ENCODE measurements at places on chromosomes 5 and 9.

- DNase-seq = no peak
Measured at GRCh38 chr5:73030531-73030930, 74.7 kb downstream of the FCHO2 start.

- no peak for DNase-seq
Measured at GRCh38 chr5:69317391-69317790, 15.2 kb downstream of the CCDC125 start.

DNA sequence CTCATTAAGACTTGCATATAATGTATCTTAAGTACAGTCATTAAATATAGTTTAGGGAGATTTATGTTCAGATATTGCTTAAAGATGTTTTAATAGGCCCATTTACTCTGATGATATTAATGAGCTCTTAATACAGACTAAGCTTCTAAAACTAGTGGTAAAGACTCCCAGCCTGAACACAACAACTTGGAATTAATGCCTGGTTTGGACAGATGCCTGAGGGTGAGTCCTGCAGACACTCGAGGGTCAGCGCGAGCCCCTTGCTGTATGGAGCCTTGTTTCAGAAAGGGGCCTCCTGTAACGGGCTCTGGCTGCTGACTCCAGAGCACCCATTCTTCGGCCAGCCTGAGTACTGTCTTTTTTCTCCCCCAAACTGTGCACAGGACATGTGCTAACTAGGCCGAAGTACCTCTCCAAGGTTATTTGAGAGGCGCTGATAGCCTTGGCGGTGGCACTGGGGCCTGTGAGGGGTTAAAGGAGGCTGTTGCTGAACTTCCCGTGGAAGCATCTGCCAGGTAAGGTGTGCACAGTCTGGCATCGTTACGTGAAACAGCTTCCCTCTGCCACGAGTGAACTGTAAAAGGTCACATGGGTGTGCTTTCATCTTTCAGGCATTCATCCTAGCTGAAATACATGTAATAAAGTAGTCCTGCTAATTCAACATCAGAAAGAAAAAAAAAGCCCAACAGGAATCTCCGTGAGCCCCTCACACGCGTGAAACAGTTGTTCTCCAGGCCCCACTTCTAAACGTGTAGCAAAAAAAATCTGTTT lies 113.4 kb downstream of the MVB12B start:
- no peak for DNase-seq

DNA sequence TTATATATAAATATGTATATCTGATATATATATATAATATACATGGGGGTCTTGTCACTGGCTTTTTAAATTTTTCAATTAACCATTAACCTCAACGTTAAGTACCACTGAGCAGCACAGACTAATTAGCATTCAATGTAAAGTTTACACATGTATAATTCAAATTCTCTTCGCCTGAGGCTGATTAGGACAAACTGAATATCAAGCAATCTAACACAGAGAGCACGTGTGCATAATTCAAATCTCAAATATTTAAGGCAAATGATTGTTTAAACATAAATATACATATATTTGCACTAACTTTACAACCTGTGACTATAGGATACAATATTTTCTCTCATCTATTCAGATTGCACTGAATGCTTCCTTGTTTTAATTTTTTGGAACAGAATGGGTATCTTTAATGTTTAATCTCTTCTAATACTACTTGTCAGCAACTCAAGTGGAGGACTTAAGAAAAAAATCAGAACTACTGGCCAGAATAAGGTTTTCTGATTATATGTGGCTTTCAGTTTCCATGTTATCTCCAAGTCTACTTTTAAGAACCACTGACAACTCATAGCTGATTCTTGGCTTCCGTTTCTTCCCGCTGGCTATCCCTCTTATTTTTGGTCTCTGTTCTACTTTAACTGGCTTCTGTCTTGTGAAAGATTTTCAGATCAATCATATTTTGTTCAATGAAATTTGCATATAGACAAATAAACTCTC lies 204.8 kb downstream of the MLLT3 start:
- no peak for DNase-seq

DNA sequence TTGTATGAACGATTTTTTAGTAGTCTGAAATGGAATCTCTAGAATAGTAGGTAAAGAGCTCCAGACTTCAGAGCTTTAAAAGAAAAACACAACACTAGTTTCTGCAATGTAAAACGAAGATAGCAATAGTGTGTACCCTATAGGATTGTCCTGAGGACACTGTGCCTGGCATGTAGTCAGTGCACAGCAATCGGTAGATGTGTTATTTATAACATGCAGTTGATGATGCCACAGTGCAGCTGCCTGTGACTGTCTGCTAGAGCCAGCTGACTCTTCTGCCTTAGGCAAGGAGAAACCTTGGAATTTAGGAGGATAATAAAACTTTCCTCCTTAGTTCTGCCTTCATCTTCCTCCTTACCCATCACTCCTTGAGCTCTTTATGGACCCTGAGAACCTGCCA lies 27.7 kb upstream of the TMOD1 start:
- no peak for DNase-seq

- DNase-seq = no peak
Measured at GRCh38 chr5:7850395-7851239, at the start of gene CFAP90. TSS of gene CFAP90 (minus strand) at chr5:7851133. CDS start at chr5:7851021, 112 bp downstream.

- DNase-seq = no peak
Measured at GRCh38 chr5:175253597-175253996, 190.4 kb downstream of the DRD1 start.

- no peak for DNase-seq
Measured at GRCh38 chr5:149782018-149782894, 52.1 kb downstream of the PPARGC1B start.

DNA sequence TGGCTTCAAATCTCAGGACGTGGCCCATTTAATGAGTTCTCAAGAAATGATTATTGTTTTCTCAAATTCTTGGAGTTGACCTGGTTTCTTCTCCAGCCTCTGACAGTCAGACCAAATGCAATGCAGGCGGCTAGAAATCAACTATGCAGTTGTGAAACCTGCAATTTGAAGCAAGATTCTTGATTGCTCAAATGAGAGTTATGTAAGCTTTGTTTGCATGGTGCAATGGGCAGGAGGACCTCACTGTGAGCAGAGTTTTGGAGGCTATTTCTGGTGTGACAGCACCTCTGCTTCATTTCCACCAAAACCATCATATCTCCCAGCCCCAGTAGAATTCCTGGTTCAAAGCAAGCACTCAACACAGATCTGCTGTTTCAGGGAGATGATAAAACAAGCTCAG lies 500.0 kb upstream of the KLF4 start:
- DNase-seq = no peak

DNA sequence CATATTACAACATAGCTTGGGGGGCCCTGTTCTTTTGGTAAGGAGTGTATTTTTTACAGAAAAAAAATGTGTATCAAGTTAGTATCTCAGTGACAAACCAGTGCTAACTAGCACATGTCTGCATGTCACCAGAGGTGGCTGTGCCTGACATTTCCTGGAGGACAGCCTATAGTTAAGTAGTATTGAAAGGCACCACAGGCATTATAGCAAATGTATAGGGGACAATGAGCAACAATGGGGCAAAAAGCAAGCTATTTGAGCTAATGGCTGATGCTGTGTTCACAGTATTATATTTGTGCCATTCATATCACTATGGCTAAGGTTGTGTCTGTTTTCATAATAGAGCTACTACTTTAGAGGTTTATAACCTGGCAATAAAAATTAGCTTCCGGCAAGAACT lies 1644.0 kb downstream of the MAT2B start:
- no peak for DNase-seq

- DNase-seq = no peak
Measured at GRCh38 chr5:54469622-54470021, 14.1 kb downstream of the HSPB3 start.

- DNase-seq = no peak
Measured at GRCh38 chr5:172458976-172459782, 4.9 kb upstream of the SH3PXD2B start.

GRCh38 chr5:122413722-122414121 lies 101.7 kb downstream of the SNCAIP start:
- no peak for DNase-seq

GRCh38 chr5:164237486-164237885 lies 732.1 kb downstream of the MAT2B start:
- DNase-seq = no peak

GRCh38 chr9:113566016-113566711 lies 102.6 kb downstream of the RGS3 start:
- DNase-seq = no peak

DNA sequence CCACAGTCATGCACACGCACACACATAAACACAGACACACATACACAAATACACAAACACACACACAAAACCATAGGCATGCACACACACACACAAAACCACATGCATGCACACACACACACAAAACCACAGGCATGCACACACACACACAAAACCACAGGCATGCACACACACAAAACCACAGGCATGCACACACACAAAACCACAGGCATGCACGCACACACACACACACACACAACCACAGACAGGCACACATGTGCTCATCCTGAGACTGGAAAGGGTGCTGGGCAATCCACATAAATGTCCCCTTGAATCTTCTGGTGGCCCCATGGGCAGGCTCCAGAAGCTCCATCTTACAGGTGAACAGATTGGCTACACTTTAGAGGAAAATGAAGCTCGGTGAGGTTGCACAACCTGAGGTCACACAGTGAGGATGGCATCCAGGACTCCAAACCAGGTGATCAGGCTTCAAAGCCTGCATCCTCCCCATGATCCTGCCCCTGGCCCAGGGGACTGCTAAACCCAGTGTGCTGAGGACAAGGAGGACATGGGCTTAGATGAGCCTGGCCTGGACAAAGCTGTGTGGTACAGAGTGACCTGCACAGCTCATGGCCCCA lies 144.8 kb downstream of the GADD45G start:
- no peak for DNase-seq

- DNase-seq = no peak
Measured at GRCh38 chr5:2651116-2651515, 100.4 kb downstream of the IRX2 start.

- no peak for DNase-seq
Measured at GRCh38 chr9:91572044-91572443, 148.4 kb upstream of the NFIL3 start.

DNA sequence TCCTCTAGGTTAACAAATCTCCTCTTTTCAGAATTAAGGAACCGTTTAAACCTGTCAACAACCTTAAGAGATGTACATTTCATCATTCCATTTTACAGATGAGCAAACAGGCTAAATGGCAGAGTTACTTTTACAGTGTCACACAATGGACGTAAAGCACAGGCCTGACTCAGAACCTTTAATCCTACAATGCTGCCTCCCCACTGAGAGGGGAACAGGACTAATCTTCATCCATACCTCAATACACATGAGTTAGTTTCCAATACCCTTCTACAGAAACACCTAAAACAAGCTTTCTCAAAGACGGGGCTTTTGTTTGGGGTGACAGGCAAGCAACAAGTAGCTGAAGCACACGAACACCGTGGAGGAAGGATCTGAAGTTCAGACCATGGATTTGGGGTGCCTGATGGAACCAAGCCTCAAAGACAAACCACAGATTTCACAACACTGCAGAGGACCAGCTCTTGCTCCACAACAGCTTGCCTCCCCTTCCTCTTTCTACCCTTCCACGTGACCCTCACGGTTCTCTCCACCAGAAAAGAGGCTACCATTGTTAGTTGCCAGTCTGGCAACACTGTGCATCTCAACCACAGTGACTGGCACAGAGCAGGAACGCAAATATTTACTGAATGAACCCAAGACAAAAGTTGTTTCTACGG lies 1.8 kb downstream of the RNF130 start:
- DNase-seq = no peak

- DNase-seq = peak; percentile 68
Measured at GRCh38 chr5:73940026-73940425, 314.0 kb downstream of the ARHGEF28 start.

GRCh38 chr5:11602298-11602697 lies 301.9 kb downstream of the CTNND2 start:
- DNase-seq = no peak

- DNase-seq = no peak
Measured at GRCh38 chr5:97531549-97531948, 348.5 kb upstream of the RIOK2 start.

DNA sequence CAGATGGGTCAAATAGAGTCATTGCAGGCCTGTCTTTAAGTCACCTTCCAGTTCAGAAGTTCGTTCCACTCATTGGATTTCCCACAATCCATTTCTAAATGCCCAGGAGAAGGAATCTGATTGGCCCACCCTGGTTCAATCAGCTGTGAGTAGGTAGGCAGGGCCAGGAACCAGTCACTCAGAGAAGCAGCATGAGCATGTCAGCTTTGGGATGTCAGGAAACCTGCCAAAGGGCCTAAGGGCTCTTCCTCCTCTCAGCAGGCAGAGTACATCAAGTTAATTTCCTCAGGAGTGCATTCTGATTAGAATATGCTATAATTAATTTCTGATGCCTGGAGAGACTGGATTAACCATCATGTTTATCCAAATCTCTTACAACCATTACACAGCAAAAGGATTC lies 412.9 kb upstream of the CCNH start:
- DNase-seq = no peak

DNA sequence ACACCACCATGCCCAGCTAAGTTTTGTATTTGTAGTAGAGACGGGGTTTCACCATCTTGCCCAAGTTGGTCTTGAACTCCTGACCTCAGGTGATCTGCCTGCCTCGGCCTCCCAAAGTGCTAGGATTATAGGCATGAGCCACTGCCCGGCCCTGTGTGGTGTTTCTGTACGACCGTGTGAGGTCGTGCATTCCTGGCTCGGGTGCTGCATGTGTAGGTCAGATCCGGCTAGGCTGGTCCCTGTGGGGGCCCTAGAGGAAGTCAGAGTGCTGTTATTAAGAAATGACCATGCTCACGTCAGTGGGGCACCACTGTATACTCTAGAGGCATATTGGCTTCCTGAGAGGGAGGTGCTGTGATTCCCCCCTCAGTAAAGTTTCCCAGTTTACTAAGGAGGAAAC lies 13.7 kb downstream of the WNK2 start:
- no peak for DNase-seq

GRCh38 chr5:176178789-176179188 lies 59.4 kb upstream of the SIMC1 start:
- no peak for DNase-seq

Data from SW 1271 (cell line).